ENCODE measurements at places on chromosomes 3 and 15.

DNA sequence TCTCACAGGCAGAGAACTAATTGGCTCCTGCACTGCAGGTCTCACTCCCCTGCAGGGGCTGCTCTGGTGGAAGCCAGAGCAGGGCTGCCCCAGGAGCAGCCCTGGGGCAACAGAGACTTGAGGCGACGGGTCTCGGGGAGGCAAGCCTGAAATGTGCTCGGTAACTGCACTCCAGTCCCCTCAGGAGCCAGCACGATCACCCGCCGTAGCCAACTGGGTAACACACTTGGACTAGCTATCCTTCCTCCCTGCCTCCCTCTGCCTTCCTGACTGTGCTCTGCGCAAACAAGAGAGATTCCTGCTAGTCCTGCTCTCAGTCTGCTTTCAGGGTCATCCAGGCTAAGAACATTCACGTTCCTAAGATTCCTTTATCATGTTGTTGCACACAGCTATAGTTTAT is 140.7 kb upstream of the NSMCE3 start:
- no peak for DNase-seq

DNA sequence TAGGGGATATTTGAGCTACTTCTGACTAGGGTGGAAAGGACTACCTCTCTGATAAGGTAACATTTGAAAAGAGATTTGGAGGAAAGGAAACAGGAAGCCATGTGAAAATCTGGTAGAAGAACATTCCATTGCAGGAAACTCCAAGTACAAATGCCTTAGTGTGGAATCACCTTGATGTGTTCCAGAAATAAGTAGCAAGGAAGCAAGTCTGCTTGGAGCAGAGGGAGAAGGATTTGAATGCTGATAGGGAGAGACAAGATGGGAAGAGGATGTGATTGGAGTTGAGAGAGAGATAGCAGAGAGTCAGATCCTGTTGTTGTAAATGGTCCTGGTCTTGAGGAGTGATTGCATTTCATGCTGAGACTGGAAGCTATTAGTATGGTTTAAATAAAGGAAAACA is 335.1 kb upstream of the DCBLD2 start:
- no peak for DNase-seq

DNA sequence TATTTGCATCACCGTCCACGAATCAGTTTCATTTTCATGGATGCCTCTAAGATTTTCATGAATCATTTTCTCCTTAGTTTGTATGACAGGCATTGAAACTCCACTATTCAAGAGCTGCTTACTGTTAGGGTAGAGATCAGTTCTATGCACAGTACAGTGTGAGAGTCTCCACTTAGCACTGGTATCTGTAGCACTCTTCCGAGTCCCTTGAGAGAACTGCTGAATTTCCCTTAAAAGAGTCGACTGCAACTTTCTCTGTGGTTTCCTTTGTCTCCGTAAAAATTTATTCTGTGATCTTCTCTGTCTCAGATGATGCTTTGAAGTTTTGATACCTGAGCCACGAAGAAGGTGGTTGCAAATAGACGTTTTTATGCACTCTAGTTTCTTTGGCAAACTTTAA is 14.8 kb downstream of the GTPBP8 start:
- DNase-seq, result no peak

DNA sequence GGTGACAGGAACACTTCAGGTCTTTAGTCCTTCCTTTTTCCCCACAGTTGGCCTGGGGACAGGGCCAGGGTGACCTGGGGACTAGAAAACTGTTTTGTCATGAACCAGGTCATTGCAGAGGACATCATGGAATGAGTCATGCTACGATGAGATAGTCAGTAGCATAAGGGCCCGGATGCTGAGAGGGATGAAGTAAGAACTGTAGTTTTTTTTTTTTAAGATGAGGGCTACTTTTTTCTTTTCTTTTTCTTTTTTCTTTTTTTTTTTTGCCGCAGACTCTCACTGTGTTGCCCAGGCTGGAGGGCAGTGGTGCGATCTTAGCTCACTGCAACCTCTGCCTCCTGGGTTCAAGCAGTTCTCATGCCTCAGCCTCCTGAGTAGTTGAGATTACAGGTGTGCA is 8.0 kb downstream of the MAP2K5 start:
- DNase-seq, result no peak

- DNase-seq, result no peak
These were observed 63.4 kb downstream of the ARHGEF26 start for GRCh38 chr3:154184582-154184981.

GRCh38 chr3:69749461-69749860 is 10.2 kb downstream of the MITF start:
- DNase-seq, result no peak

- no peak for DNase-seq
These were observed 23.8 kb upstream of the FBLN2 start for GRCh38 chr3:13524979-13525669.

- DNase-seq, result no peak
These were observed 12.9 kb downstream of the TGFBR2 start for GRCh38 chr3:30619318-30619717.

DNA sequence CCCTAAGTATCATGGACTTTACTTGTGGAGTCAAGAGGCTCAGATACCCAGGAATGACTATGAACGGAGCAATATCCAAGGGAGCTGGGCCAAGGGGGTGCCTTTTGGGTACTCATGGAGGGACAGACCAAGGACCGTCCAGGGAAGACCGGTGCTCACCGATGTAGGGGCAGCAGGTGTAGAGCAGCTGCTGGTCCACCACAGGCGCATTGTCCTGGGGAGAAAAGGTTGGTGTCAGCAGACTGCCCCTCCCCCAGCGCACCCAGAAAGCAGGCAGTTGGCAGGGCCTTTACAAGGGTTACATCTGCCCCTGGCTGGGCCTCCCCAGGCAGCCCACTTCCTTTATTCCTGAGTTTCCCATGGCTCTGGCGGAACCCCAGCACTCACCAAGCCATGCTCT is 7.5 kb downstream of the CDAN1 start:
- DNase-seq, result no peak

GRCh38 chr3:39142067-39142466 is 11.3 kb downstream of the CSRNP1 start:
- DNase-seq, result no peak

- no peak for DNase-seq
These were observed 7.2 kb downstream of the UROC1 start for GRCh38 chr3:126510308-126510910.

- DNase-seq, result no peak
These were observed 8.3 kb upstream of the MAP1A start for GRCh38 chr15:43508991-43509659.

DNA sequence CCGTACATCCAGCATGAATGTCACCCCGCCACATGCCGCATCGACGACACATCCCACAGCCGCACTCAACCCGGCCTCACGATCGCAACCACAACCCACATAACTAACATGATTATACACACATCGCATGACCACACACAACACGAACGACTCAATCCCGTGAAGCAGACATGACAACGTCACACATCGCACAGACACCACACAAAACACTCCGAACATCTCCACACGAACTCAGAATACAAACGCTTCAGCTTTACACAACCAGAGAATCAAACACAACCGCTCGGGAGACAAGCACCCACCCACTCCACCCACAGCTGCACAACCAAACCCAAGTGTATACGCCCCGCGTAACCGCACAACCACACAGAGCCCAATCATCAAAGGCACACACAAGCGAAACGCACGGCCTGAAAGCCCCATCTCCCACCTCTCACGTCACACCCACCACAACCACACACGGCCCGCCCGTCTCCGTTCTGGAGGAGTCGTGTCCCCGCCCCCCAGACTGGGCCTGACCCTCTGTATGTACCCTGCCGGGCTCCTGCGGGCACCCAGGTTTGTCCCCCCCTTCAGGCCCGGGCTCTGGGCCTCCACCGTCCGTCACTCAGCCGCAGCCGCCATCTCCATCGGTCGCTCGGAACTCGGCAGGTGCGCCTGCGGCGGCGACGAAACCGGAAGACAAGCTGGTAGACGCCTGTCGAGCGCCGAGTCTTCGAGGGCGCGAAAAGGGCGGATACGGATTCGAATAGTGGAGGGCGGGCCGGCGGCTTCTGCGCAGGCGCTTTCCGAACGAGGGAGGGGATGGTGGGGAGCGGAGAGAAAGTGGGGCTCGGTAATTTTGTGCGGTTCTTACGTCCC is at the start of gene RBSN:
Gene RBSN (minus strand): TSS at position 646 of the 861 bp plus-strand sequence. CDS start 3,028 bp downstream, outside the sequence.
- DNase-seq, result peak; percentile 16

- no peak for DNase-seq
These were observed 21.0 kb downstream of the RAB8B start for GRCh38 chr15:63210151-63211091.

- DNase-seq, result no peak
These were observed 28.3 kb downstream of the SUCNR1 start for GRCh38 chr3:151901644-151902285.

GRCh38 chr15:73383310-73384189 is 14.8 kb upstream of the HCN4 start:
- no peak for DNase-seq

GRCh38 chr15:58257776-58258325 is 119.7 kb downstream of the AQP9 start:
- DNase-seq, result no peak

GRCh38 chr3:40490916-40491315 is 14.0 kb downstream of the ZNF619 start:
- no peak for DNase-seq

DNA sequence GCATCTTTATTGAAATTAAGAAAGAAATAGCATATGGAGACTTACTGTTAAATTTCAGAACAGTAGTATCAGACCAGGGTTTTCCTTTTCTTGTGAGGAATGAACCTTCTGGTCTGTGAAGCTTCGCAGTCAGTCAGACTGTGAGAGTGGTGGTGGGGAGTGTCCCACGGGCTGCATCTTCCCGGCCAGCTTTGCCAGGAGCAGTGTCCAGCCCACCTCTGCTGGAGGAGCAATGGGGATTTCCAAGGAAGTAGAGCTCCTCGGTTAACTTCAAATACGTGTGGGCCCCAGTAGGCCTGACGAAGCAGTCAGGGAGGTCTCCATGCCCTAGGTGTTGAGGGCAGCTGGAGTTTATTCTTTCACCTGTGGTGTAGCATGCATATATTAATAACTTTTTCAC is 40.9 kb upstream of the FBXL22 start:
- no peak for DNase-seq

- DNase-seq, result no peak
These were observed 517.6 kb upstream of the ALCAM start for GRCh38 chr3:104849070-104849469.
